ENCODE measurements at places on chromosomes 12 and 14.
A peak's percentile ranks its signal among the peaks of the same experiment; 100 is the strongest.

GRCh38 chr12:62190689-62191490 lies 69.3 kb upstream of the USP15 start:
- no peak for DNase-seq

DNA sequence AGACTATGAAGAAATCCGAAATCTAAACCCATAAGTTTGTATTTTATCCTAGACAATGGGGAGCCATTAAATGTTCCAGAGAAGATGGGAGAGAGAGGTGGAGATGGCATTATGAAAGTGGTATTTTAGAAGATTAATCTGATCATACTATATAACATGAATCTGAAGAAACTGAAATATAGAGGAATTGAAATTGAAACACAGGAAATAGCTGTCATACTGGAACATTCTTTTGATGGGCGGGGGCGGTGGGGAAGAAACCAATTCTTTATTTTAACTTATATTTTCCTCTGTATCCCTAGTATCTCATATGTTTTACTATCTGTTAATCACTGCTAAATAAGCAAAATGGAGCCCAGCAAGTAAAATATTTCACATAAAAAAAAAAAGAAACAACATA lies 27.0 kb upstream of the FOXN3 start:
- DNase-seq: no peak

- peak; percentile 82 for DNase-seq
These were observed 151.0 kb upstream of the LMO3 start for GRCh38 chr12:16756833-16757555.

DNA sequence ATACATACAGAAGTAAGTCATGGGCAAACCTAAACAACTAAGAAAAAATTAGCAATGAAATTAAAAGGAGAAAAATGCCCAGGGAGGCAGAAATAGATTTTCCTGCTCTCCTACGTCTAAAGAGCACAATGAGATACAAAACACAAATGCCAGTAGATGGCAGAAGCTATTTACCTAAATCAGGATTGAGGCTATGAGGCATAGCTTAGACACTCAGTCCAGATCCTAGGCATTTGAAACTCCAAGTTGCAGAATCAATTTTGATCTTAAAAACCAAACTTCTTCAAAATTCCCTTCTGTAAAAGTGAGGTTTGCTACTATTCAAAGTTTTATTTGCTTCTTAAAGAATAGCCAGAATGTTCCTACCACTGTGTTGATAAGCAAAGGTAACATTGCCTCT lies 368.6 kb downstream of the DAD1 start:
- no peak for DNase-seq

DNA sequence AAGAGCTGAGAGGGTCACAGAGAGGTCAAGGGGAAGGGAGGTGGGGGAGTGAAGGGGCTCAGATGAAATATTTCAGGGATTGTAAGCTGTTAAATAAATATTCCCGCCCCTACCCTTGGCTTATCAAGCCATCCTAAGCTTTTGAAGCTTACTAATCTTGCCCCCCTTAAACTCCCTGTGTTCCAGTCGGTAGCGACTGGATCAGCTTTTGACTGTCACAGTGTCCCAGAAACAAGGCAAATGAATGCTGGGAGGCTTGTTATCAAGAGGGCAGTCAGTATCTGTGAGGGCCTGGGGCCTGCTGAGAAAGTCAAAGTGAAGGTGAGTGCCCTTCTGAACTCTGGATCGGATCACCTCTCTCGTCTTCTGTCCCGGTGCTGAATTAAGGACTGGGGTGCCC lies 128.1 kb downstream of the DACT1 start:
- no peak for DNase-seq

DNA sequence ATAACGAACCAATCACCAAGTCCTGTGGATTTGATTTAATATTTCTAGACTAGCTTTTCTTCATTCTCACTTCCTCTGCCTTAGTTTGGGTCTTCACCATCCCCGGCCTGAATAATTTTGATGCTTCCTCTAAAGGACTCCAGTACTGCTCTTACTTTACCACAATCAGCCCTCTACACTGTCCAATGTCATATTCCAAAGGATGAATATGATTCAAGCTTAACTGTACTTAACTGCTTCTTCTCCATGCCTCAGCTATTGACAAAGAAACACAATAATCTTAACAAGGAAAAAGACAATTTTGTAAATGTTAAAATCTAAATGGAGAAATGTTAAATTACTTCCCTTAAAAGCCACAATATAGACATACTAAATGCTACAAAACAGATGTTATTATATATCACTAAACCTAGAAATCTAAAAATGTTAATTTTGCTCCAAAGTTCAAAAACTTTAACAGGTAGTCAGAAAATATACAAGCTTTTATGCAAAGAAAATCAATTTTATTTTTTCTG lies 70.2 kb downstream of the STXBP6 start:
- DNase-seq: no peak

DNA sequence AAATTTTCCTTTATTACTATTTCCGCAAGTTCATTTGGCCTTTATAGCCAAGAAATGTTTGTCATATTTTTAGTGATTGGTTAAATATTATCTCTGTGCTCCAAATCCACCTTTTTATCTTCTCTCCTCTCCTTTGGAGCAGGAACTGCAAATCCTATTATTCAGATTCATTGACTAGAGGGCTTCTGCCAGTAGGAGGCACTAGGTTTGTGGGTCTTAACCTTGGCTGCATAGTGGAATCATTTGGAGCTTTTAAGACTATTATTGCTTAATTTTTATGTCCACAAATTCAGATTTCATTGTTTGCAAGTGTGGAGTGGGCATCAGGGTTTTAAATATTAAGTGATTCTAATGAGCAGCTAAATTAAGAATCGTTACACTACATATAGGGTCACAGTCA lies 75.3 kb upstream of the SYT10 start:
- no peak for DNase-seq

DNA sequence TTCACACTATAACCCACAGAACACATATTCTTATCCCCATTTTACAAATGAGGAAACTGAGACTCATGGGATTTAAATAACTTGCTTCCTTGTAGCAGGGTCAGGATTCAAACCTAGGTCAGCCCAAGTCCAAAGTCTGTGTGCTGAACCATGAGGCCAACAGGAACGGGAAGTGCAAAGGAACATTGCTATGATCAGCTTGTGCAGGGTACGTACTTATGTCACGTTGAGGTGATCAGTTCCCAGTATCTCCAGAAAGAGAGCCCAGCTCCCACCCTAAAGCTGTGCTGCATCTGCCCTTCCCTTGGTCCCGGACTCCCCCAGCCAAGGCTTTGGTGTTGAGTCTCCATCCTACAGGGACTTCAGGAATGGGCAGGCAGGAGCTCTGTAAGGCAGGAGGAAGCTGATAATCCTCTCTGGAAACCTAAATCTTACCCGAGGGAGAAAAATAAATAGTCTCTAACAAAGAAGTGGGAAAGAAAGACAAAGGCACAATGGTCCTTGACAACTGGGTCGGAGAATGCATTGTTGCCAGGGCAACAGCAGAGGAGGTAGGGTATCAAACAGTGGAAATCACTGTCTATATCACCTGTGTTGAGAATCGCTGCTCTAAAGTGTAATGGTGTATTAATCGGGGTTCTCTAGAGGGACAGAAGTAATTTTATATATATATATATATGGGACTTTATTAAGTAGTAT lies 82.5 kb upstream of the FICD start:
- no peak for DNase-seq

DNA sequence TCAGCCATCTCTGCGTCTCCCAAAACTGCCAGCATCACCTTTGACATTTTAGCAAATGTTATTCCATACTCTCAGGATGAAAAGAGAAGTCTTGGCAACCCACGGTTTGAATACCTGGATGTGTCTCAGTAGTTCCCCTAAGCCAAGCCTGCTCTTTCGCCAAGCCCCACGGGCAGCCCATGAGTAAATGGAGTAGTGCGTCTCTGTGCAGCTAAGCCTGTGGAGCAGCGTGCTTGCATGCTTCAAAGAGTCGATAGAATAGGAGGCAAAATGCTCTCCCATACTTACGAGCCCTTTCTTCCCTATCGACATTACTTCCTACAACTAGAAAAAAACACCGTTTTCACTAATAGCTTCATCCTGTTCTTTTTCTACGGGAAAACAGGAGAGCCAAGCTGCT lies 634.5 kb upstream of the TMEM132C start:
- no peak for DNase-seq

GRCh38 chr14:57293866-57294837 lies 25.4 kb downstream of the AP5M1 start:
- peak; percentile 45 for DNase-seq

- DNase-seq: no peak
These were observed 35.1 kb downstream of the PAPLN start for GRCh38 chr14:73272393-73272792.

DNA sequence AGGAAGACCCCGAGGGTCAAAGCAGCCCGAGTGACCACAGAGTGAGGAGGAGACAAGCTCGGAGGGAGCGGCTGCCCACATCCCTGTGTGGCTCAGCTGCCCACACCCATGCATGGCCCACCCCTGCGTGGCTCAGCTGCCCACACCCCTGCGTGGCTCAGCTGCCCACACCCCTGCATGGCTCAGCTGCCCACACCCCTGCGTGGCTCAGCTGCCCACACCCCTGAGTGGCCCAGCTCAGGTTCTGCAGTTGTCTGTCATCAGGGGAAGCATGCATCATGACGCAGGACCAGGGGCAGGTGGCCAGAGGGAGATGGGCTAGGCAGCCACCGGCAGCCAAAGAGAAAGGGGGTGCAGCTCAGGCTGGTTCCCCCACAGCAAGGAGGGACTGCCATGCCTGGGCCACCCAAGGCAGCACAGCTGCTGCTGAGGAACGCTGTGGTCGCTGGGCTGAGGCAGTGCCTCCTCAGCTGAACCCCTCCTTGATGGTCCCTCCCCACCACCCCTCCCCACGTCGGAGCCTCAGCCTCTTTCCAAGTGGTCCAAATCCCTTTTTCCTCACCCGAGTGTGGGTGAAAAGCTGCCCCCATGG lies 33.3 kb upstream of the NUDT14 start:
- DNase-seq: no peak

DNA sequence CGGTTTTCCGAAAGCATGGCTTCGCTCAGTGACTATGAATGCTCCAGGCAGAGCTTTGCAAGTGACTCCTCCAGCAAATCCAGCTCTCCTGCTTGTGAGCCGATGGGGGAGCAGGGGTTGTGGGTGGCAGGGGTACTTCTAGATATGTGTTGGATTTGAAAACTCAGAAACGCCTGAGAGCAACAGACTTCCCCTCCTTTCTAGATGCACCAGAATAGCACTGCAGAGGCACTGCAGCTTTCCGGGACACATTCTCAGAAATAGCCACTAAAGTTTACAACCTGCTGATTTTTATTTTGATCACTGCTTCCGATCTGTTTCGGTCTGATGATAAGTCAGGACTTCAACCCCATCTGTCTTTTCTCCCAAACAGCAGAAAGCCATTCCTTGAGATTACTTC lies 8.6 kb downstream of the TCP11L2 start:
- DNase-seq: no peak

DNA sequence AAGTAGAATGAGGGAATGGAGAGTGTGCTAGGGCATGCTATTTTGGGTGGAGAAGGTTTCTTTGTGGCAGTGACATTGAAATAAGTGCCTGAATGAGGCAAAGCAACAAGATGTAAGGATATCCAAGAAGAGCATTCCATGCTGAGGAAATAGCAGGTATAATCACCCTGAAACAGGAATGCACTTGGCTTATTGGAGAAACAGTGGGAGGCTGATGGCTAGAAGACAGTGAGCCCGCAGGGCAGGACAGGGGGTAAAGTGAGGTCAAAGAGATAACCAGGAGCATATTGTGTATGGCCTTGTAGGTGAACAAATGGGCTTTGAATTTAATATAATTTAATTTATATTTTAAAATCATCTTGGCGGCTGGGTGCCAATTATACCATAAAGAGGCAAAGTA lies 877.0 kb downstream of the DIO2 start:
- DNase-seq: peak; percentile 25

DNA sequence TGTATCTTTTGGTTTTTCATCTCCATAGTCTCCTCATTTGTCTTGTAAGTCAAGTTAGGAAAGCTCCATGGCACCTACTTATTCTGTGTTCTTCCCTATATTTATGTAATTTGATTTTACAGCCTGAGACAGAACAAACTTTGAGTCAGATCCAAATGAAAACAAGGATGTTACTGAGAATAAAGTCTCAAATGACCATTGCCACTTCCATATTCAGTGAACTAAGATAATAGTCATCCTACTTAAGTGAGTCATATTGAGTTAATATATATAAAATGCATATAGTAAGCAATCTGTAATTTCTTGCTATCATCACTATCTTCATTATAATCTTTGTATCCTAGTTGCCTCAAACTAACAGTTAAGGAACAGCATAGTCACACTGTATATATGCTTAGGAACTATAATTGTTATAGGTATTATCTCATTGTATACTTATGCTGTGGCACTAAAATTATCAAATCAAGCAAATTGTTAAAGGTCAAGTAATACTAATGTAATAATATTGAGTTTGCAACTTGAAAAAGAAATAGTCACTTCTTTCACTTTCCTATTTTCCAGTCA lies 30.8 kb downstream of the TMTC3 start:
- peak; percentile 54 for DNase-seq

GRCh38 chr14:78129375-78129774 lies 40.8 kb upstream of the NRXN3 start:
- DNase-seq: no peak

Measured in NCI-H69 (cell line).